ENCODE measurements at places on chromosomes 2 and 18.

DNA sequence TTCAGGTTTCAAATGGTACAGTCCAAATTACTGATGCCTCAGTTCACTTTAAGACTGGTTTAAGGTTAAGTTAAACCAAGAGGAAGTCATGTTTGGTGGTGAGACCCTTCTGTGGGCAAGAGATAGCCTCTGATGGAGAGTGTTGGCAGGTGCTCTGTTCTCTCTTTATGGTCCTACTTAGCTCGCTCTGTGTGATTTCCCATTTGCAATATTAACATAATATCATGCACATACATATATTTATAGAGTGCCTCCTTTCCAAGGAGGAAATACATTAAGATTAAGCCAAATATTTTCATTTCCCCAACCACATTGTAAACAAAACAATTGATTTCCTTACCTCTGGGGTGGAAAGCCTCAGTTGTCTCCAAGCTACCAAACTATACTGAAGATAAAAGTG is 222.4 kb downstream of the PIK3C3 start:
- DNase-seq = no peak

DNA sequence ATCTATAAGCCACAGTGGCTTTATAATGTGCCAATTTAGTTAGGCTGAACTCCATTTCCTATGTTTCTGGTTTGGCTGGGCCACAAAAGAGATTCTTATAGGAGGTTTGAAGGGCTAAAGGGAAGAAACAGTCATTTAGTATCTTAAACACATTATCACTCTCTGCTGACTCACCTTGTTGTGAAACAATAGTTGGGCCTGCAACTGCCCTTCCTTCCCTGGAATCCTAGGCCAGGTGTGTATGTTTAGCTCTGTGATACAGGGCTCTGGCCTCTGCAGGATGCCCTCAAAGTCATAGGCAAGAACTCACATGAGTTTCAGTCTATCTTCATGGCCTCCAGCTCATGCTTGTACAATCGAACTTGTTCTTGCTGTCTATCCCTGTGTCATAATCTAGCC is 400.0 kb upstream of the CELF4 start:
- DNase-seq = no peak

DNA sequence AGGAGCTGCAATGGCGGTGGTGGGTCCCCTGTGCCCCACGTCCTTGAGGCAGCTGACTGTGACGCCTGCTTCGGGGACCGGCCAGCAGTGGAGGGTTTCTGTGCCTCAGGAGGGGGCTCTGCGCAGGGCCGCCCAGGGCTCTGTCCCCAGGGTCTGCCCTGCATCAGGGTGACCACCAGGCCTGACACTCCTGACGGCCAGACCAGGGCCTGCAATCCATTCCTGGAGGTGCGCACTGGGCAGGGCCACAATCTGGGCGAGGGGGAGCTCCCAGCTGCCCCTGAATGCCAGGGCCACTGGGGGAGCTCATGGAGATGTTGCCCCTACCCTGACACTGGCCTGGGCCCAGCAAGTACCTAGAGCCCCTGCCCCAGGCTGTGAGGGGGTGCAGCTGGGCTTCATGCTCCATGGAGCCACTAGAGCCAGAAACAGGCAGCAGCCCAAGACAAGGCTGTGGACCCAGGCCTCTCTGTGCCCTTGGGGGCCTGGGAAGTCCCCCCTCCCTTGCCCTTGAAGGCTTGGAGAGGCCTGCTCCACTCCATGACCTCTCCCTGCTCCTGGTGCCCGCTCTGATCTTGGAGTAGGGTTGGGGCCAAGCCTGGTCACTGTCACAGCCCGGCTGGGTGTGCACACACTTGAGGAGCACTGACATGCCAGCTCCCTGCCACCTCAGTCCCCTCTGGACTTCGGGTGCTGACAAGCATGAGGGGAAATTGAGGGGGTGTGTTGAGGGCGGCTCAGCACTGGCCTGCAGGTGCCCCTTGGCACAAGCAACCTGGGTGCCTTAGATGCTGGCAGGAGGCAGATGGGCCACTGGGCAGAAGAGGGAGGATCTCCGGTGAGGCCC is 55.9 kb downstream of the LDAH start:
- no peak for DNase-seq

DNA sequence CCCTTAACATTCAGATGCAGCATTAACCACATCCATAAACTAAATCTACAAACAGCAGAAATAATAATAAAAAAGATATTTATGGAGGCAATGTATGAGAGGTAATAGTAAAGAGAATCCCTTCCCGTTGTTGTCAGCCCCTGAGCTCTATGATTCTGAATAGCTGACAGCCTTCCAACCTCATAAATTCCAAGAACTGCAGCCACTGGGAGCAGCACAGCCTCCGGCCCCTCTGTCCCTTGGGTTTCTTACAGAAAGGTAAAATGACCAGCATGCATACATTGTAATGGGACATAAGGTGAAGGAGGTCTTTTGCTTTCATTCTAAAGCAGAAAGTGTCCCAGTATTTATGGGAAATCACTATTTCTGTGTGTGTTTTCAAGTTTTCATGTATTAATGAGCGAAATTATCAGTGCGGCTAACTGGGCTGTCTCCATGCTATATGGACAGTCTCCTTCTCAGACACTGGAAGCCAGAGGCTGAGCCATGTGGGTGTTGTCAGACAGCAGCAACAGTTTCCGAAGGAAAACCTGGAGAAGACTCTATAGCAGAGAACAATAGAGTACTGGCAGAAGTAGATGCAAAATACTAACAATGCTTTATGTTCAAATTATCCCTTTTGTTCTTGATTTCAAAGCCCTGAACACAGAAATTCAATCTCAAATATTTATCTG is 151.6 kb downstream of the LRRC30 start:
- no peak for DNase-seq

GRCh38 chr2:16653799-16654198 is 11.8 kb downstream of the CYRIA start:
- no peak for DNase-seq

GRCh38 chr2:46569061-46569560 is 89.7 kb downstream of the TMEM247 start:
- DNase-seq = no peak

- no peak for DNase-seq
Observed at GRCh38 chr2:20595439-20596192, 55.3 kb downstream of the HS1BP3 start.

GRCh38 chr2:119794237-119794636 is 34.5 kb downstream of the PTPN4 start:
- DNase-seq = no peak

GRCh38 chr2:128420776-128421175 is 102.1 kb upstream of the HS6ST1 start:
- DNase-seq = no peak

DNA sequence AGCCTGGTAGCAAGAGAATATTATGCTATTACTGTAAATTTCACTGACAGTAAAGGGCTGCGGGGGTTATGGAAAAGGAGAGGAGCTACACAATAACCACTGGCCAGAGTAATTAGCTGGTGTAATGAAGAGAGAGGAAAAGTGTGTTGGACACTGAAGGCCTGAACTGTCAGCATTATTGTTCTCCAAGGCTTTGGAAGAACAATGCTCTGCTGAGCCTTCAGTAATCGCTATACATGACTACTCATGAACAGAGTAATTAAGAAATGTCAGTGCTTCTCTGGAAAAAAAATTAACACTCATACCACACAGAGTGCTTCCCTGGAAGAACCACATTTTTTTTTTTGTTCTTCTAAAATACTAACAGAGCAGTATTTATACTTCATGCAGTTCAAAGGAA is 931.3 kb downstream of the CPS1 start:
- no peak for DNase-seq

All from SK-N-DZ (cell line).